ENCODE measurements at places on chromosomes 3 and 15.

DNA sequence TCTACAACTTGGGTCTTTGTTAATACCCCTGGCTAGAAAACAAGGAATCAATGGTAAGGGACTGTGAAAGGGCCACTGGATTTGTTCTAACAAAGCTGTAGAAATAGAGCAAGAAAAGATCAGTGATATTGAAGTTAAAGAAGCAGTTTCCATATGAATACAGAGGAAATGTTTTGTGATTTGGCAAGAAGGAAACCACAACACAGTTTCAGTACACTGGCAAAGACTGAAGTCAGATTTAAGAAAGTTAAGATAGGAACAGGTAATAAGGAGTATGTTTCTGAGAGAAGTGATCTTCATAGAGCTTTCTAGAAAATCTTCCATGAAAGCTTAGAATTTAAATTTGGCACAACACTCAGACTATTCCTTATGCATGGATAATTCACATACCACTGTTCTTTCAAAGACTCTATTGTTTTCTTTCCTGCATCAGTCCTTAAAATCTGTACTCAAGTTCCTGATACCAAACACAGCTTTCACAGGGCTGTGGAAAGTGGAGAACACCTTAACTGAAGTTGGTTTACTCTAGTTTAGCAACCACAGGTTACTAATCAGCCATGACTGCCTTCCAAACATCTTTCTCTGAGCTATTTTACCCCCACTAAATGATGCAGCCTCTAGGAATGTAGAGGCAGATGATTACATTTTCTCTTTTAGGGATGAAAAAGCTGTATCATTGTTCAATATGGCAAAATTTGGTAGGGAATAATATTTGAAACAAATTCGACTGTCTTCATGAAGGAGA, 32.4 kb upstream of the ALCAM start:
- no peak for DNase-seq

DNA sequence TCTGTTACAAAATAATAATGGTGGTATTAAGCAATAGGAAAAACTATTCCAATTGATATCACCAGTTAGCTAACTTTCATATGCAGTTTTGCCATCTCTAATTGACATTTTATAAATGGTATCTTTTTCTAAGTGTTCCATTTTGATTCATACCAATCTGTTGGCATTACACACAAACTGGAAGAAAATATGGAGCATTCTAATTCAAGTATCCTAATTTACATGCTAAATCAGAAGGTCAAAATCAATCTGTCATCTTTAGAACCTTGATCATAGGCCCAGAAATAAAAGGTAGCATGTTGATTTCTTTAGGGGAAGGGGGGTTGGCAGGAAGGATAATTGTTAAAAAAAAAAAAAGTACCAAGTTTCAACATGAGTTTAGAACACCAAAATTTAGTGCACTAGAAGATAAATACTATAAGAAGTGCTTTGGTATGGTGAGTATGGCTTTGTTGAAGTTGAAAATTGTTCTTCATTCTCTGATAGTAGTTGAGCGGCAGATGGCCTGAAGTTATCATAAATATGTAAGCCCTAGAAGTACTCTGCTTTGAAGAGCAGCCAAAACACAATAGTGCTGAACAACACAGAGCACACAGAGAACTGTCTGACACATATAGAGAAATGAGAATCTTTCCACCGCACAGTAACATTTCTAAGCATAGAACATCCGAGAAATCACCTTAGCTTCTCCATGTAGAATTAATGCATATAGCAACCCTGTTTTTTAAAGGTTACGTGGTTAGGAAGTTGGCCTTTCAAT, 130.1 kb downstream of the TAFA4 start:
- no peak for DNase-seq

- DNase-seq = no peak
Measured at GRCh38 chr3:72550582-72551262, 297.5 kb downstream of the SHQ1 start.

- no peak for DNase-seq
Measured at GRCh38 chr15:94487635-94488034, 256.3 kb downstream of the MCTP2 start.

DNA sequence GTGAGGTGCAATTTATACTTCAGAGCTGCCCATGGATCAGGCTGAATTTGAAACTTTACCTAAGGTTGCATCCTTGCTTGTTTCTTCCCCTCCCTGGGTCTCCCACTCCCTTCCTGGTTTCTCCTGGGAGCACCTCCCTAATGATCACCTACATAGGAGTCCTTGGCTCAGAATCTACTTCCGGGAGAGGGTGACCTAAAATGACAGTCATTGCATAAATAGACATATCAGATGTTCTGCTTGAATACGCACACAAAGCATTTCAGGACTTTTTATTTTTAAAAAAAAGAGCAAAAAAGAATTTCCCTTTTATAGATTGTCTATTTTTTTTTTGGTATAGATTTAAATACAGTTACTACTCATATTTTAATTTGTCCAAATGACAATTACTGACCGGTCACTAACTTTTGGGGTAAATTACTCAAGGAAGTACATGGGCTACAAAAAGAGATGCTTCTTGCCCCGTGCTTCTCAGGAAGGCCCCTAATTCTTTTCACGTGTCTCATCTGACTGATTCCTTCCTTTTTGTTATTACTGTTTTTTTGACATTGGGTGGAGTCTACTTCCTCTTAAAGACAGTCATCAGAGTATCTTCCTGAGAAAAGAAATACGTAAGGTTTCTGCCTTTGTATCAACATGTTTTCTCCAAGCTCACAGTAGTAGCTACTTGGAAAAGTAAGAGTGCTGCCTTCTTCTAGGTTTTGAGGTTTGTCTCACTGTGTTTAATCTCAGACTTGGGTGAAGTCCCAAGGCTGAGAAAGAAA, 4.9 kb upstream of the MYZAP start:
- no peak for DNase-seq

DNA sequence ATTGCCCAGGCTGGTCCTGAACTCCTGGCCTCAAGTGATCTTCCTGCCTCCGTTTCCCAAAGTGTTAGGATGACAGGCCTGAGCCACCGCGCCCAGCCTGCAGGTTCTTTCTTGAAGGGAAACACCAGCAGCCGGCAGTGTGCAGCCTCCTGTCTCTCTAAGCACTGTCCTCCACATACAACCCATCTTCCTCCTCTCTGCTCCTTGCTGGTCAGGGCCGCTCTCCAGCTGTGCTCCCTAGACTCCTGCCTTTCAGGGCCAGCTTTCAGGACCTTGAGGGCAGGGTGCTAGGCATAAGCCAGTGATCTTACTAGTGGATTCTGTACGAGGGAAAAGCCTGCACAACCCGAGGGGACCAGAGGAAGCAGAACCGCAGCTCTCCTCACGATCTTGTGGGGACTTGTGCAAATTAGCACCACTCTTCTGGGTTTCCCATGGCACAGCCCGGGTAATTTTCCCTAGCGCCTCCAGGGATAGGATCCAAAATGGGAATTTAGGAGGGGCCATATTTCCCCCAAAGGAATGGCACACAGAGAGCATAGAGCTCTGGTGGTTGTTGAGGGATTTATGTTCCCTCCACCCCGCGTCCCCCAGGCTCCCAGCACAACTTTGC, 18.2 kb upstream of the CORO2B start:
- no peak for DNase-seq

Data from Right ventricle myocardium superior (tissue), 1 donor.